ENCODE measurements at places on chromosomes 5 and 9.

DNA sequence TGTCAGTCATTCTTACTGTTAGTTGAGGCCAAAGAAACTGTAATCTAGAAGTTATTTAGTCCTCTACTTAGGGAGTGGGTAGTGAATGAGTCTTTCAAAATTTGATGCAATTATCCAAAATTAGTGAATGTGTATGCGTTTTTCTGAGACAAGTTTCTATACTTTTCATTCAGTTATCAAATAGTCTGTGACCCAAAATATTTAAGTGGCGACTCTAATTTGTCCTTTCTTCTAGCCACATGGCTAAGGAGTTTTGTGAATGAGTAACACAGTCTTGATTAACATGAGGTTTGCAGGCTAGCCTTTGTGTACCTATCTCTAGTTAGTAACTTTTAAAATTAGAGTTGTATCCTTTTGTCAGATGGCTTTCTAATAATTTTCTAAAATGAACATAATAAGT, 45.6 kb downstream of the COMMD10 start:
- no peak for DNase-seq

GRCh38 chr9:135220601-135221575, 133.4 kb downstream of the OLFM1 start:
- no peak for DNase-seq

DNA sequence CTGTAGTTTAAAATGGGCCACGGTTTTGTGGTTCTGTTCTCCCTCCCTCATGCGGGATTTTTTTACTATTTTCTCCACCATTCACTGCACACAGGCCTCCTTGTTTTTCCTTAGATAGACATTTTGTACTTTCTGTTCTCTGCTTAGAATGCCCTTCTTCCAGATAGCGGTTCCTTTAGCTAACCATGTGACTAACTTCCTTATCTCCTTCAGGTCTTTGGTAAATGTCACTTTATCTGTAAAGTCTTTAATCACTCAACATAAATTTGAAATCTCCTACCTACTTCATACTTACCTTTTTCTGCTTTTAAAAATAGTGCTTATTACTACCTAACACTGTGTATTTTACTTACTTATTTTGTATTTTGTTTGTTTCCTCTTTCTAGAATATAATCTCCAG, 15.0 kb downstream of the FER start:
- no peak for DNase-seq

GRCh38 chr9:12935714-12936113, 160.9 kb downstream of the LURAP1L start:
- DNase-seq: no peak

GRCh38 chr9:89984214-89984613, 379.4 kb downstream of the GADD45G start:
- DNase-seq: no peak
